ENCODE measurements at places on chromosomes 3 and 15.

- DNase-seq: no peak
Measured at GRCh38 chr15:42111924-42112323, 17.6 kb upstream of the PLA2G4D start.

DNA sequence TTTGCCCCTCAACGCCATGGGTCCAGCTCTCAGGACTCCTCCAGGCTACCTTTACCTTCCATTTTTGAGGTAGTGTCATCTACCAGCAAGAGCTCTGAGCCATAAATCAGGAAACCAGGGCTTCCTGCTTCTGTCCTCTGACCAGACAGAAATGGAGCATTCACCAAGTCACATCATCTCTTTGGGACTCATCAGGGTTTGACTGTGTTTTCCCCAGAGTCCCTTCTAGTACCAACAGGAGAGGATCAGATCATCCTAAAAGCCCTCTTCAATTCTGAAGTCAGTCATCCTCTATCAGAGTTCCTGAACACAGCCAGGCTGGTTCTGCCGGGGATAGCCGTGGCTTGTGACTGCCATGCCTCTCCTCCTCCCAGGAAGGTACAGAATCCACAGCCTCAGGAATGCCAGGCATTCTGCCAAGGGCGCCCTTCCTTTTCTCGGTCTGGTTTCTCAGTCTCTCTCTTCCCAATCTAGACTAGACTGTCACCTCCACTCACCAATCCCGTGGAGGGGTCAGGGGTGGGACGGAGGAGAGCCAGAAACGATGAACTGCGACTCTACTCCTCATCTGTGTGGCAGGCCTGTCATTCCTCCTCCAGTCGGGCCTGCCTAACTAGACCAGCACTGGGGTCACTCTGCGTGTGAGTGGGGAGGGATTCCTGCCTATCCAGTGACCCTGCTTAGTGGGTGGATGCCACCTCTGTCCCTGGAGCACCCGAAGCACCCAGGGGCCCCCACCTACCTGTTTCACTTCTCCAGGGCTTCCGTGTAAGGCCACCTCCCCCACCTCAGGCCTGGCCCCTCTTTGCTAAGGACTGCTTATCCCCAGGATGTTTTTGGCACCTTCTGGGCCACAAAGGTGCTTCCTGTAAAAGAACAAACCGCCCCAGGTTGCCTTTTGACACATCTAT lies 30.9 kb downstream of the CCNL1 start:
- no peak for DNase-seq

- no peak for DNase-seq
Measured at GRCh38 chr3:53303549-53303948, 43.8 kb downstream of the DCP1A start.

DNA sequence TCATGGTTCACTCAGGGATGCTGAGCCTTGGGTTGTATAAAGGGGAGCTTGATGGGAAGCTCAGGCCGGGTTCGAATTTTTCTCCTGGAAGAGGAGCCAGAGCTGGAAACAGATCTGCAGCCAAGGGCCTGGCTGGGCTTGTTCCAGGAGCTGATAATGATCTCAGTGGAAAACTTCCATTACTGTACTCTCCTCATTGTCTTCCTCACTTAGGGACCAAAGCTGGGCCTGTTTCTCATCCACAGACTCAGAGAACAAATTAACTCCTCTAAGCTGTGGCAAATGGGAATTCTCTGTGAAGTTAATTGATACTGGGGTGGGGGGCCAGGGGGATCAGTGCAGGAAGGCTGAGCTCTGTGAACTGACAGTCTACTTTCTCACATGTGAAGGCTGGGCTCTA lies 92.0 kb downstream of the PRICKLE2 start:
- no peak for DNase-seq

DNA sequence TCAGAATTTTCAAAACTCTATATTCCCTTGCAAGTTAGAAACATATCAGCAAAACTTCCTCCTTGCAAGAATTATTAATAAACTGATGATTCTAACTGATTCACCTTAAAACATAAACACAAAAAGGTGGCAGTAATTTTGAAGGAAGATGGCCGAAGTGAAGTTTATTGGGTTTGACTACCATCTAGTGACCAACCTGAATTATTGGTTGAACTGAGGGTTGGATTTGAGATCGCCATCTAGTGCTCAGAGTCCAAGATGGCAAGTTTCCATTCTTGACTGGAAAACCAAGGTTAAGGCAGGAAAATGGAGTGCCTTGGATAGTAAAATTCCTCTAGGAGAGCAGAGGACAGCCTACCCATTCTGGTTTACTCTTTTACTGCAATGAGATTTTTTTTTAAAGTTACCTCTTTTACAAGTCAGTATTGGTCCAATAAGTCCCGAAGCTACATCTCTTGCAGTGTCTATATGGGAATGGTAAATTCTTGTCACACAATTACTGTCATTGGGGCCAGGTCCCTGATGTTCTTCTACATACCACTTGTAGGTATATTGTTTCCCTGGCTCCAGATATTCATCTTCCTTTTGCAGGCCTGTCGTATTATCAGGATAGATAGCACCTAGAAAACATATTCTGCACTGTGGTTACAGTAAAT lies 51.6 kb upstream of the CP start:
- no peak for DNase-seq

DNA sequence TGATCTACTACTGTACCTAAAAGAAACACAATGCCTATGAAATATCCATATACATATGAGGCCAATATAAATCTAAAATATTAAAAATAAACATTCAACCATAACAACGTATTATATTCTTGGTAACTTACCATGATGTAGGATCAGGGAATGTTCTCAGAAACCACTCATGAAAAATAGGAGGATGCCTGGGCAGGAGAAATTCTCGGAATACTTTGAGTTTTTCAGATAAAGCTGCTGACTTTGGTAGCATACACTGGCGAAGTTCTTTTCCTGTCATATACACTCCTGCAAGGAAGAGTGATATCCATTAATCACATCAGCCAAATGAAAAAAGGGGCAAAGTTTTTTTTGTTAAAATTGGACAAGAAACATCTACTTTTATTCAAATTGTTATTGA lies 11.3 kb upstream of the XRN1 start:
- no peak for DNase-seq

GRCh38 chr3:153349108-153349499 lies 187.1 kb downstream of the RAP2B start:
- no peak for DNase-seq

- DNase-seq: no peak
Measured at GRCh38 chr15:84857418-84858004, 27.0 kb upstream of the SLC28A1 start.

- no peak for DNase-seq
Measured at GRCh38 chr3:160746976-160747375, 9.1 kb upstream of the PPM1L start.

GRCh38 chr15:39471785-39472574 lies 108.9 kb upstream of the THBS1 start:
- no peak for DNase-seq

GRCh38 chr3:126119008-126119675 lies 35.2 kb upstream of the SLC41A3 start:
- no peak for DNase-seq

DNA sequence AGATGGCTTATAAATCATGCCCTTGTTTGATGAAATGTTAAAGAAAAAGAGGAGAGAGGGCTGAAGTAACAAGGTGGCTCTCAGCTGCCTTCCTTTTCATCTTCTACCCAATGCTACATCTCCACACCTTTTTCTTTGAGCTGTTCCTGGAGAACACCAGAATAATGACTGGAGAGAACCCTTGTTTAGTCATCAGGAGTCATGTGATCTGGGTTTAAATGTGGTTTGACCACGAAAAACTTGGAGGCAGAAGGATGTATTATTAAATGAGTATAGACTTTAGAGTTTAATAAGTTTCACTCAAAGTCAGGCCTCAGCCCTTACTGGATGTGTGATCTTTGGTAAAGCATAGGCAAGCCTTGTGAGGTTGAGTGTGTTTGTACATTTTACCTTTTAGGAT lies 230.3 kb upstream of the TBL1XR1 start:
- DNase-seq: no peak

DNA sequence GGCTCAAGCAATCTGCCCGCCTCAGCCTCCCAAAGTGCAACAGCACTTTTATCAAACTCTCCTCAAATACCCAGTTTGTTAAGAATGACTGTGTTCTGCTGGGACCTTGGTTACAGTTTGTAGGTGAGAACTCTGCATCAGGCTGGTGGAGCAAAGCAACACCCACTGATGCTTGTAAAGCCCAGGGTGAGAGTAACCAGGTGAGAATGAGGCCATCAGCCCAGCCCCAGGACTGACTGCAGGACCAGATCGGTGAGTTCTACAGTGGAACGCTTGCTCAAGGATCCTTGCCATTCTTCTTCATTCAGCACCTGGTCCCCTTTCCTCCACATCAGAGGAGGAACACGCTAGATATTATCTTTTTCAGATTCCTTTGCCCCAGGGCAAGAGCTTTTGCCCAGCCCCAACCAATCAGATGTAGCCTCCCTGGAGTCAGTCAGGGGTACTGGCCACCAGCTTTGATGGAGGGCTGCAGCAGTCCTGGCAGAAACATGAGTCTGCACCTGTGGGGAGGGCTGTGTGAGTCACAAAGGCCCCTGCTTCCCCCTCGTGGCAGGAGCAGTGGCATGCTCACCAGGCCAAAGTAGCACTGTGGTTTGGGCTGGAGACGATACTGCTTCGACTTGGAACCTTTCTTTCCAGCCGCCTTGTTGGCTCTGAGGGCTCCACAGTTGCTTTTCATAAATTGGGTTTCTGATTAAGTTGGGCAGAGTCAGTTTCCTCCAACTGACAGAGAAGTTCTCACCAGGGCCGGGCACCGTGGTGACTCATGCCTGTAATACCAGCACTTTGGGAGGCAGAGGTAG lies 3.5 kb upstream of the SHISA5 start:
- DNase-seq: peak; percentile 65
